ENCODE measurements at places on chromosomes 11 and 22.

DNA sequence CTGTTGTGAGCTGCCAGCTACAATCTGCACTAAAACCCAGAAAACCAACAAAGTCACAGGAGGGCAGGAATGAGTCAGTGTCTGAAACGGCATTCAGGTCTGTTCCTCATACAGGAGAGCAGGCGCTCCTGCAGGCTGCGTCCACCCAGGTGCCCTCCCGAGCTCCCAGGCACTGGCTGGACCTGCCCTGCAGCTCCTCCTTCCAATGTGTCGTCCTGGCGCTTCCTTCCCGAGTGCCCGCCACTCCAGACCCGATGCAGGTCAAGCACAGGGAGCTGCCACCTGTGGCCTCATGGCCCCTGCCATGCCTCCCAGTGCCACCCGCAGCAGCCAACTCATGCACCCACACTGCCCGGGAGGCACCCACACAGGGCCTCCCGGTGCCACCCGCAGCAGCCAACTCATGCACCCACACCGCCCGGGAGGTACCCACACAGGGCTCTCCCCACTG is 12.0 kb downstream of the BRD1 start:
- no peak for DNase-seq

GRCh38 chr11:23944923-23945322 is 551.9 kb upstream of the LUZP2 start:
- no peak for DNase-seq

- no peak for DNase-seq
Observed at GRCh38 chr11:134956450-134957210, 544.6 kb upstream of the B3GAT1 start.

- DNase-seq, result peak; percentile 40
Observed at GRCh38 chr11:3841426-3842350, 929 bp upstream of the RHOG start.

GRCh38 chr11:36885154-36885553 is 287.1 kb upstream of the RAG2 start:
- DNase-seq, result no peak

GRCh38 chr11:1557904-1558774 is 13.9 kb downstream of the DUSP8 start:
- no peak for DNase-seq

- no peak for DNase-seq
Observed at GRCh38 chr11:128302425-128303186, 284.8 kb downstream of the ETS1 start.

GRCh38 chr22:35344956-35345690 is 35.8 kb upstream of the HMOX1 start:
- no peak for DNase-seq

DNA sequence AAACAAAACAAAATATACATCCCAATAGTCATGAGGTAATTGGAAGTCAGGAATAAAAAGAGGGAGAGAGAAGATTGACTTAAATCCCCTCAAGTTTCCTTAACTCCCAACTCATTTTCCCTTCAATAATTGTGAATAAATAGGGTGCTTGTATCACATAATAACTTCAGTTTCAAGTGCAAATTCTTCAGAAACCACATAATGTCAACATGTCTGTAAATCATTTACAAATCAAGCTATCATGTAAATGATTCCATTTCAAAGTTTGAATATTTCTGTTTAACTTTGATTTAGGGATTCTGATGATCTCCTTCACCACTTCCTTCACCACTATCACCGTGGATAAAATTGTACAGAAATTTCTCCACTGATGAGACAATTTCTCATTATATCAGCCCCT is 23.2 kb downstream of the CASP5 start:
- DNase-seq, result no peak

GRCh38 chr11:89381094-89381493 is 110.1 kb downstream of the NOX4 start:
- no peak for DNase-seq

GRCh38 chr11:102813484-102813883 is 15.5 kb upstream of the MMP1 start:
- no peak for DNase-seq

- no peak for DNase-seq
Observed at GRCh38 chr11:43923406-43924111, 18.9 kb upstream of the C11orf96 start.

- DNase-seq, result no peak
Observed at GRCh38 chr11:35006389-35007128, 90.1 kb downstream of the PDHX start.

DNA sequence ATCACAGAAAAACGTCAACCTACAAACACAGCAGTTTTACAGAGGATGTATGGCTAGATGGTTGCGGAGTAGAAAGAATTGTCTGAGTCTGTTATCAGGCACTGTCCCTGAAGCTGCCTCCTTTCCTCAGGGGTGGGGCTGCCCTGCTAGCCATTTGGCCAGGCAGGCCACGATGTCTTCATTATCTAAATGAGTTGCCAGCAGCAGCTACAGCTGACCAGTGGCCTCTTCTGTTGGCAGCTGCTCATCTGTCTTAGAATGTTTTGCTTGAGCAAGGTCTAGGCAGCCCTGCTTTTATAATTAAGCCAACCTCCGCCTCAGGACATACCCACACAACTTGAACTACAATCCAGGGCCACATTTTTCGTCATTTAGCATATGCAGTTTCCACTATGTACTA is 17.5 kb downstream of the SLC6A5 start:
- DNase-seq, result no peak

DNA sequence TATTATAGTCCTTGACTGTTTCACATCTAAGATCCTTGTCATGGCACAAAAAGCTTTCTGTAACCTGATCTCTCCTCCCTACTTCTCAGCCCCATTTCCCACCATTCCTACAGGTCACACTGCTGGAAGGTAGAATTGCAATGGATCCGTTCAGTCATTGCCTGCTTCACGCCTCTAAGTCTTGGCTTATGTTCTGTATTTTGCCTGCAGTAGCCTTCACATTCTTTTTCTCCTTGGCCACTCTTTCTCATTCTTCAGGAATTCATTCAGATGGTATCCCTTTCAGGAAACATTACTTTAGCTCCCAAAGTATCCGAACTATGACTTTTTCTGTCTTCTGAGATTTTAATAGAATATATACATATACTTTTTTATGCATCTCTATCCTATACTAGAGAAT is 731.5 kb downstream of the NTM start:
- no peak for DNase-seq

DNA sequence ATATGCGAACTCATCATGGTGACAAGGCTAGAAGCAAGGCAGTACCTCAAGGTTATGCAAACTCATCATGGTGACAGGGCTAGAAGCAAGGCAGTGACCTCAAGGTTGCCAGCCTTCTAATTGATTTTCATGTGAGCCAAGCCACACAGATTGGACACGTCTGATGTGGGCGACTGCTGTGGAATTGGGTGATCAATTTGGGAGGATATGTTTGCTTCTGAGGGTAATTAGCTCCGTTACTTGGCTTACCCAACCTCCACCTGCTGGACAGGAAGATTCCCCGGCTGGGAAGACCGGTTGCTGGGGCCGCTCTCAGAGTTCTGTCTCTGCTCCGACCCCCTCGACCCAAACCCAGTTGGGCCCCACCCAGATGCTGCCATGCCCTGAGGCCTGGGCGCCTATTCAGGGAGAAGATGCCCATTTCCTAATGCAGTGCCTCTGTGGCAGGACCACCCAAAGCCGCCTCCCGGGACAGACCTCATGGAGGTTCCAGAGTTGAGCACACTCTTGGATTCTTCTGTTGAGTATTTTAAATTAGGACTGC is 69.9 kb upstream of the SHANK2 start:
- no peak for DNase-seq

GRCh38 chr22:36339171-36340065 is 48.3 kb downstream of the MYH9 start:
- no peak for DNase-seq

DNA sequence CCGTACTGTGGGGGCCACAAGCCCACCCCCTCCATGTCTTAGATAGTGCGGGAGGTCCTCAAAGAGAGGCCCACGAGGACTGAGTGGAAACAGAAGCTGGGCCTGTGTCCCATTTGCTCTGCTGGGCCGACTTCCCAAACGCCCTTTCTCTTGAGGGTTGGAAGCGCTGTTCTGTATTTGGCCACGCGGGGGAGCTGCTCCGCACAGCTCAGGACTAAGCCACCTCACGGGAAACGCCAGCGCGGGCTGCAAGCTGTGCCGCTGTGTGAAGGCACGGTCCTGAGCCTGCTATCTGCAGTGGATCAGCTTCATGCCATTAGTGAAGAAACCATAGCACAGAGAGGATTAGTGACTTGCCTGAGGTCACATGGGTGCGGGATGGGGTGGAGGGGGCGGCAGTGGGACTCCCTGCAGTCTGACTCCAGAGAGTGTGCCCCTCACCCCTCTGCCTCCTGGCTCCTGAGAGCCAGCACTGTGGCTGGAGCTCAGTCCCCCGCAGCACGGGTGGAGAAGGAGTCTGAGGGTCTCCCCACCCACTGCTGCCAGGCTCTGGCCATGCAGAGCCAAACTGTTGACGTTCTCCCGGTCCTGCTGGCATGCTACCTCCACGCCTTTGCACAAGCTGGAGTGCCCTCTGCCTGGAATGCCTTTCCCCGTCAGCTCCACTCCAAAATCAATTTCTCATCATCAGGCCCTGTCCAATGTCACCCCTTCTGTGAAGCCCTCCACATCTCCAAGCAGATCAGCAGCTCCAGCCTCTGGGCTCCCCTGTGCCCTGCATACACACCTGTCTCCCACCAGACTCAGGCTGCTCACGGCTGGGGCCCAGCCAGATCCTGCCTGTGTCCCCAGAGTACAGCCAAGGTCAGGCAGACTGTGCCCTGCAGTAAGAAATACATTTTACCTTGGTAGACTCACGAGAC is 51.5 kb upstream of the LRRC32 start:
- DNase-seq, result no peak

DNA sequence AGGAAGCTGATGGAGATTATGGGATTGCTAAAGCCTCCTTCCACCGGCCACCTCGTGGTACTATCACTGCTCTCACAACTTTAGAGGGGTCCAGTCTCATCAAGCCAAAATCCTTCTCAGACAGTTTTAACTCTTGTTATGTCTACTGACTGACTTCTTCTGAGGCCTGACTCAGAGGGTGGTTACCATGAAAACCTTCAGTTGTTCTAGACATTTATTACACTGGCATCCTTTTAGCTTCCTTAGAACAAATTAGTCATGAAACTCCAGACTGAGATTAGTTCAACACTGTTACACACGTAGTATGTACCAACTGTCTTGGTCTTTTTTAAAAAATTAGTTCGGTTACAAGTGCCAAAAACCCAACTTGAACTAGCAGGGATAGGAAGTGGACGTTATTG is 7.5 kb downstream of the DIXDC1 start:
- DNase-seq, result no peak

GRCh38 chr22:20130731-20131596 is 640 bp upstream of the ZDHHC8 start:
- DNase-seq, result no peak

DNA sequence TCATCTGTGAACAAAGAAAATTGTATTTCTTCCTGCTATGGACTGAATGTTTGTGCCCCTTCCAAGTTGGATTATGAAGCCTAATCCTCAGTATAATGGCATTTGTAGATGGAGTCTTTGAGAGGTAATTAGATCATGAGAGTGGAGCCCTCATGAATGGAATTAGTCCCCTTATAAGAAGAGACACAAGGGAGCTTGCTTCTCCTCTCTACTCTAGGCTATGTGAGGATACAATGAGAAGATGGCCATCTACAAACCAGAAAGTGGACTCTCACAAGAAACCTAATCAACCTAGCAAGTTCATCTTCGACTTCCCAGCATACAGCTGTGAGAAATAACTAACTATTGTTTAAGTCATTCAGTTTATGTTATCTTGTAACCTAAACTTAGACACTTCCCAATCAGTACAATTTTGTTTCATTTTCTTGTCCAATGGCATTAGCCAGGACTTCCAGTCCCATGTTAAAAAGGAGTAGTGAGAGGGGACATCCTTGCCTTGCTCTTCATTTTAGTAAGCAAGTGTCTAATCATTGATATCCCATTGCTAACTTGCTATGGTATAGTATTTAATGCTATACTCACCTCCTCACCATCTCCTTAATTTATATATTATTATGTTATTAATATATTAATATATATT is 45.7 kb downstream of the PDGFD start:
- DNase-seq, result no peak

DNA sequence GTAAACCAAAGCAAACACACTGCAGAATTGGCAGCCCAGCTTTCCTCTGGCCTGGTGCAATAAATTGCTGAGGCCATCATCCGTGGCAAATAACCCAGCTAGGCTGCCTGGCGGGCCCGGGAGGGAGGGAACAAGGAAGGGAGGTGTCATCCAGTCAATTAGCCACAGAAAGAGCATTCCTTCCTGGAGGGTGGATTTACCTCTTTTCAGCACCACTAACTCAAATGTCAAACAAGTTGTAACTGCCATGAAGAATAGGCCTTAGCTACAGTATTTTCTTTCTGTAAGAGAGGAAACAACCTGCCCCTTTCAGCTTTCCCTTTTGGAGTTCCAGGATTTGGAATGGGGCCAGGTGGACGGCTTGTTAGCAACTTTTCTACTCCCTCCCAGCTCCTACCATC is 163.8 kb upstream of the BDNF start:
- no peak for DNase-seq

GRCh38 chr11:118622376-118623268 is 15.2 kb downstream of the PHLDB1 start:
- DNase-seq, result peak; percentile 96

DNA sequence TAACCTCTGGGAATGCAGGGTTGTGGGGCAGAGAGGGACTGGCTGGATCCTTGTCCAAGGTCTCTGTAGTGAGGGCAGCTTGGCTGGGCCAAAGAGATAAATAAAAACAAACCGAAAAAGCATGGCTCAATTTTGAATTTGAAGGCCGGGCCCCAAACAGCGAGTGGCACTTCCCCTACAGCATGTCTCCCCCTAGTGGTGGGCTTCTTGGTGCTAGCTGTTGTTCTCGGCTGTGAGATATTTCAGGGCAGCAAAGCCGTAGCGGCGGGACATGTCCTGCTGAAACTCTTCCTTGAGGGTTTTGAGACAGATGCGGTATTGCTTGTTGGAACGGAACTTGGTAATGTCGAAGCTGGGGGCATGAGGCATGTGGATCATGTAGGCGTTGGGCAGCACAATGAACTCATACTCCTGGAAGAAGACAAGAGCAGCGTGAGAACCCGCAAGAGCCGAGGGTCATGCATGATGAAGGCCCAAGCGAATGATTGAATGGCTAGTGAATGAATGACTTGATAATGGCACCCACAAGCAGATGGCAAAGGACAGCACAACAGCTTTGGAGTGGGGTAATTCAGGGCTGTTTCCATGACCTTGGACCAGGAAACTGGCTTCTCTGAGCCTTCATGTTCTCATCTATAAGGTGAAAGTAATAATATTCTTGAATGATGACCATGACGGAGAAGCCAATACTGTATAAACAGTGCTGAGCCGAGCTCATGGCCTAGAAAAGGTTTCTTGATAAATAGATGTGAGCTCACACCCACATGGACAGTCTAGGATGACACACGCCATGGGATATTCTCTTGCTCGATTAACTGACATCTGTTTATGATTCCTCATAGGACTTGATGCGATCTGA is 216.3 kb upstream of the SYN3 start:
- no peak for DNase-seq
